ENCODE measurements at places on chromosomes 5 and 9.

DNA sequence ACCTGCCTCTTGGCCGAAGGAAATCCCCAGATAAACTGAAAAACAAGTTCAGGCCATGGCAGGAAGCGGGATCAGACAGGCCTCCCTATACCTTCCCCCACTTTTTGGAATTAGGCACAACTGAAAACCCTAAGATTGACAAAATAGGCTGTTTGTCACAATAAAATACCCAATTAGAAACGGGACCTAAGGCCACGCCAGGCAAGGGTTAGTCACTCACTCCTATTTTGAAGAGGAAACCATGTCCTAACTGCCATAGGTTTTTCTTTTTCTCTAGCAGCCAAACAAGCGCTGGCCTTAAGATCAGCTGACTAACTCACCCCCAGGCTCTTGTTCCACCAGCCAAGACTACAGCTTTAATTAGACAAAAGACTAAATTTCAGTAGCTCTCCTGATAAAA lies 11.9 kb downstream of the FBP2 start:
- no peak for DNase-seq

DNA sequence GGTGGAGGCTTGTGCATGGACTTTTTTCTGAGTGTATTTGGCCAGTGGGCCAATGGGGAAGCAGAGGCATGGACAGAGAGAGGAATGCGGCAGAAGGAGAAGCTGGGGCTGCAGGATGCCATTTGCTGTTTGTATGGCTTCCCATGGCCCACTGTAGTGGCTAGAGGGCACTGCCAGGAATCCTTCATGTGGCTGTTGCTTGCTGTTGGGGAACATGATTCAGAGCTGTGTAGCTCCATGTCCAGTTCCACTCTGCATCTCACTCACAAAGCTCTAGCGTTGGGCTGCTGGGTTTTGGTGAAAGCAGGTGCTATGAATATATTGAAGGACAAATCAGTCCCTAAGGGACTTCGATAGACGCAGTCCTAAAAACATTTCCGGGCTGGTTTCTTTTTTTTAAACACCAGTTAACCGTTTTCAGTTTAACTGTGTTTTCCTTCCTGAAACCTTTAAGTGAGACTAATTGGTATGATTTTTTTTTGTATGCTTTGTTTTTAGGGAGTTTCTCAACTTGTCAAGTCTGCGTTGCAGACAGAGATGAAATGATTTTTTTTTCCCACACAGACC lies 51.3 kb downstream of the SLC22A5 start:
- peak; percentile 34 for DNase-seq

DNA sequence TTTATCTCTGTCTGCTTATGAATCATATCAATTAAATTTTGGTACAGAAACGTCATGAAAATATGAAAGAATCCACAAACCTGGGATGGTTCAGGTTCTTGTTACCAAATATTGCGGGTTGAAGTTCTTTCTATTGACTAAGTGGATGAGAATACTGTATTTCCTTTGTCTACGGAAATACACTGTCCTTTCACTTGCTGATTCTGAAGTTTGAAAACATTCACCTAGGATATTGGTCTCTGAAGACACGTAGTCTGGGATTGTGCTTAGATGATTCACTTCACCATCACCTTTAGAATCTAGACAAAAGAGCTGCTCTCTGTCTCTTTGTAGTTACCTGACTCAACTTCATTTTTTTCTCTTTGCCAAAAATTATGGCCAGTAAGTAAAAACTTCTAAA lies 222.4 kb downstream of the FBN2 start:
- no peak for DNase-seq

- DNase-seq = peak; percentile 56
These were observed 43.8 kb downstream of the STOM start for GRCh38 chr9:121326130-121326838.

GRCh38 chr9:2634153-2634552 lies 12.6 kb downstream of the VLDLR start:
- no peak for DNase-seq

GRCh38 chr9:135780626-135781025 lies 78.6 kb downstream of the KCNT1 start:
- DNase-seq = no peak

- DNase-seq = peak; percentile 77
These were observed 829.6 kb upstream of the ZNF608 start for GRCh38 chr5:125575891-125576505.

DNA sequence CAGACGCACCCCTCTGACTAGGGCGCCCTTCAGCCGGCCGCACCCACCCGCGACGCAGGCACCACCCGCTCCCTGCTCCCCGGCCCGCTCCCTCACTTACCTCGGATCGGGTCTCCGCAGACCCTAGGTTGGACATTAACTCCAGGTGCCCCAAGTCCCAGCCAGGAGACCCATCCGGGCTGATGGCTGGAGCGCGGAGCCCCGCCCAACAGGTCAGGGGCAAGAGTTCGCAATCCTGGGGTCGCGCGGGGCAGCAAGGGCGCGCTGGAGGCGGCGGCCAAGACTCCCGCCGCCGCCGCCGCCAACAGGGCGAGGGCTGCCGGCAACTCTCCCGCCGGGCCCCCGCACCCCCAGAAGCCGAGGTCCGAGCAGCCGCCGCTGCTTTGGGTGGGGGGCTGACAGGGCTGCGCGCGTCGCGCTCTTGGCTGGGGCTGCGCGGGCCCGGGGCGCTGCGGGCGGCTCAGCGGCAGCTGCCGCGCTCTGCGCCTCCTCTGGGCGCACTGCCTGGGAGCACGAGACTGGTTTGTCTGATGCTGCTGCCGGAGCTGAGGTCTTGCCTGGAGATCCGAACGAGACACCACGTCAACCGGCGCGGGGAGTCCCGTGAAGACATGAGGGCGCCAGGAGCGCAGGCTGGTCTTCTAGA lies at the start of gene GDNF:
TSS of gene GDNF (minus strand) at position 635 of the 646 bp plus-strand sequence. CDS start 5,245 bp downstream, outside the sequence.
- DNase-seq = peak; percentile 68

GRCh38 chr5:95808686-95809413 lies 13.7 kb downstream of the GLRX start:
- no peak for DNase-seq

DNA sequence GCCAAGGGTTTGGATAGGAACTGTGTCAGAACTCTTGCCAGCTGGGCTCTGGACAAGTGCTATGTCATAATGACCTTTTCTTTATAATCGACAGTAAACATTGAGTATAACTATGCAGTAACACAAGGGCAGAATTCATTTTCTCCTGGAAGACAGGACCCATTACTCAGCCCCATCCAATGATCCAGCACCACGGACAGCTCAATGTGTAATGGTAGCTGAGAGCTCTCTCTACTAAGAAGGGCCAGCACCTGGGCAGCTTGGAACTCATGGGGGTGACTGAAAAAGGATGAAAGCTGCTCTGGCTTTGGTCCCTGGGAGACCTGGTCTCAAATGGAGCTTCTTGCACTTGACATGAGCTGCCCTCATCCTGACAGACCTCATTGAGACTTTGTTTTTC lies 347.8 kb downstream of the TRIM32 start:
- peak; percentile 4 for DNase-seq

GRCh38 chr5:16049761-16050160 lies 129.8 kb downstream of the MARCHF11 start:
- no peak for DNase-seq

- DNase-seq = no peak
These were observed 263.4 kb downstream of the DEPDC1B start for GRCh38 chr5:60436518-60436917.

- no peak for DNase-seq
These were observed 76.4 kb downstream of the MED27 start for GRCh38 chr9:132003319-132003704.

GRCh38 chr9:121748727-121749423 lies 97.4 kb downstream of the DAB2IP start:
- no peak for DNase-seq

DNA sequence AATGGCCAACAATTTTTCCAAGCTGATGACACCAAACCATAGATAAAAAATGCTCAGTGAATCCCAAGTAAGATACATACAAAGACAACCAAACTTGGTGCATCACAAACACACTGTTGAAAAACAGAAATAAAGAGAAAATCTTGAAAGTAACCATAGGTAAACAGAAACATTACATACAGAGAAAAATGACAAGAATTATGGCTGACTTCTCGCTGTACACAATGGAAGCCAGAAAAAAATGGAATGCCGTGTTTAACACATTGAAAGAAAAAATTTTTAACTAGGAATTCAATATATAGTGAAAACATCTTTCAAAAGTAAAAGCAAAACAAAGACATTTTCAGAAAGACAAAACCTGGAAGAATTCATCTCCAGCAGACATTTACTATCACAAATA lies 20.6 kb downstream of the DAP start:
- DNase-seq = no peak

GRCh38 chr5:170266570-170267381 lies 30.8 kb downstream of the LCP2 start:
- no peak for DNase-seq

GRCh38 chr9:27412963-27413362 lies 111.1 kb upstream of the IFNK start:
- no peak for DNase-seq

GRCh38 chr5:589173-589572 lies 23.0 kb upstream of the CEP72 start:
- no peak for DNase-seq

DNA sequence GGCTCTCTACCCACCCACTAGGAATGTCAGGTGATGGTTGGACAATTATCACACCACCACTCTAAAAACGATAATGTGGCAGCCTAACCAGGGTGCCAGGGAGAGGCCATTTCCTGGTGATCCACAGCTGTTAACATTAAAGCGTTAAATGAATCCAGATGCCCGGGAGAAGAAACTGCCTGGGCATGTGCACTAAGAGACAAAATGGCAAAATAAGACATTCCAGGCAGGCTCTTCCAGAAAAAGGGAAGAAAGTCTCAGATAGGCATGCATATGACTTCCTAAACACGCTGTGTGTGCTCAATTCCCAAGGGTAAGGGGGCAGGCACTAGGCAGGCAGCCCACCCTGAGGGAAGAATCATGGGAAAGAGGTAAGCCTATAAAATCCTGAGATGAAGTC lies 4.6 kb upstream of the TXN start:
- DNase-seq = no peak
